Spinal cord (tissue), 10 donors: ENCODE measurements at places on chromosomes 4 and X.

DNA sequence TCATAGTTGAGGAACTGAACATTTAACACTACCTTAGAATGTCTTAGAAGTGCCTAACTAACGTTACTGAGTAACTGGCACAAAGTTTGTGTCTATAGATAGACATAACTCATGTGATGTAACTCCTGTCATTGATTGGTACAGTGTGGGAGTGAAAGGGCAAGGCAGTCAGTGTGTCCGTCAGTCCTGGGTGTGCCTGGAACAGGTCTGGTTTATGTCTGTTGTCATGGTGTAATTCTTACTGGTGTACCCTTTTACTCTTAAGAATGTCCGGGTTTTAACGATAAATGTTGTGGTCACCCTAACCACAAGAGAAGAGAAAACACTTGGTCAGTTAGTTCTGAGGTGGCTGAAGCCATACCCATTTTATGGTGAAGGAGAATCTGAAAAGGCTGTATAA is 93.1 kb upstream of the ESX1 start:
- DNase-seq, result no peak

DNA sequence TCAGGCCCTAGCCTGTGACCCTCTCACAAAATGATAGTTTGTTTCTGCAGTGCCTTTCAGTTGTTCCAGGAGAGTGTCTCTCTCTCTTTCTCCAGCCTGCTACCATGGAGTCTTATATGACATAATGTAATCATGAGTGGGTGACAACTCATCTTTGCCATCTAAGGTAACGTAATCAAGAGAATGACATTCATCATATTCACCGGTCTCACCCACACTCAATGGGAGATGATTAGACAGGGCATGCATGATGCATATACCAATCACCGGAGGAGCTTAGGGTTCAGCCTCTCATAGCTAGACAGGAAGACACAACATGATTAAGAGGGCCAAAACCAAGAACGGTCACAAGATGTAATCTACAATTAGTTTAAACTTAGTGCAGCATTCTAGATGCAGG is 97.1 kb upstream of the FAM9B start:
- no peak for DNase-seq

- DNase-seq, result no peak
Observed at GRCh38 chr4:101125045-101125942, 222.0 kb downstream of the PPP3CA start.

GRCh38 chr4:54265366-54265765 is 36.3 kb downstream of the PDGFRA start:
- no peak for DNase-seq

GRCh38 chrX:71184803-71185495 is 38.1 kb upstream of the GJB1 start:
- DNase-seq, result no peak

DNA sequence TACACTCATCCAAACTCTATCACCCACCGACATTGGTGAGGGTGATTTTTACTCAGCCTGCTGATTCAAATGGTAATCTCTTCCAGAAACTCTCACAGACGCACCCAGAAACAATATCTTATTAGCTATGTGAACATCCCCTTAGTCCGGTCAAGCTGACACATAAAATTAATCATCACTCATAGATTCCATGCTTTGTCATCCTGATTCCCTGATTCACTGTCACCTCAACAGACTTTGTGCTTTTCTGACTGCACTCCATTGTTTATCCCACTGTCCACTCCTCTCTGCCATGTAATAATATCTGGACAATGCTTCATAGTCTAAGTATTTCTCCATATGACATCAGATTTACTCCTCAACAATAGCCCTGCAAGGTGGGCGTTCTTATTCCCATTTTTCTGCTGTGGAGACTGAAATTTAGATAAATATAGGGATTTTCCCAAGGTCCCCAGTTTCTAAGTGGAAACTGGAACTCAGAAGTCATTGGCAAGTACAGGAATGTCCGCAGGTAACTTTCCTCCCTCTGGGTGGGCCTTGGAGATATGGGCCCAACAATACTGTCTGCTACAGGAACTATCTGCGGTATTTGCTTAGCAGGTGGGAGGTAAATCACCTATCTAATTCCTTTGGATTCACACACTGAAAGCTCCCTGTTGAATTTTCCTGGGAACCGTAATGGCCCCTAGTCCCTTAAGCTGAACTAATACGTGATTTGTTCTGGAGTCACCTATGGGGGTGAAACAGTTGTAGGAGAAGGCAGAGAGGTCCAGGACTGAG is 228.6 kb upstream of the BCOR start:
- DNase-seq, result no peak

DNA sequence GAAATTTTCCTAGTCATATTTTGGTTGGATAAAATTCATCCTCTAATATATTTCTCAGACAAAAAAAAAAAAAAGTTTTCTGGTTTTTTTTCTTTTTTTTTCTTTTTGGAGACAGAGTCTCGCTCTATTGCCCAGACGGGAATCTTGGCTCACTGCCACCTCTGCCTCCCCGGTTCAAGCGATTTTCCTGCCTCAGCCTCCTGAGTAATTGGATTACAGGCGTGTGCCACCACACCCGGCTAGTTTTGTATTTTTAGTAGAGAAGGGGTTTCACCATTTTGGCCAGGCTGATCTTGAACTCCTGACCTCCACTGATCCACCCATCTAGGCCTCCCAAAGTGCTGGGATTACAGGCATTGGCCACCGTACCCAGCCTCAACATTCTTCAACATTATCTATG is 432.7 kb upstream of the PABPC4L start:
- DNase-seq, result no peak

DNA sequence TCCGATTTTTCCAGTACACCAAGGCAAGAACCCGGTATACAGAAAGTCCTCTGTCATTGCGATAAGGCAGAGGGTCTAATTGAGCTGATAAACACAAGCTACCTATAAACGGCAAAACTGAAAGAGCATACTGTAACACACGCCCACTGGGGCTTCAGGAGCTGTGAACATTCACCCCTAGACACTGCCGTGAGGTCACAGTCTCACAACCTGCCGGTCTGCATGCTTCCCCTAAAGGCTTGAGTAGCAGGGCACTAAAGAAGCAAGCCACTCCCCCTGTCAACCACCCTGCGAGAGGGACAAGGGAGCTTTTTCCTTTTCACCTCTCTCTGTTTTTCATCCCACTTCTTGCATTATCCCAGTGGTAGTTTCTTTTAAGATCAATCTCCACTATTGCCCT is 22.4 kb upstream of the F9 start:
- no peak for DNase-seq

DNA sequence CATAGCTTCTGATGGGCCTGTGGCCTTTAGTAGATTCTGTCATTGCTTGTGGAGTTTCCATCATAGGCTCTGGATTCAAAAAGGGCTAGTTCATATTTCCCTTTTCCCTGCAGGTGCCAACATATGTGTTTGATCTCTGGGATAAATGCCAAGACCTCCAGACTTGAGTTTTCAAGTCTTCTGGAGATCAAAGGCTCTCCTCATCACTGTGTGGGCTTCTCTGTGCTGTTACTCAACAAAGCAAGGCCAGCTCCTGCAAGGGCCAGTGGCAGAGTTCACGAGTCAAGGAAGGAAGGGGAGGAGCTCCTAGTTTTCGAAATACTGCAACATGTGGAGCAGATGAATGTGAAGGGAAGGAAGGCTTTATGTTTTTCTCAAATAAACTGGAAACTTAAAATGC is 62.7 kb upstream of the SCML1 start:
- DNase-seq, result no peak

DNA sequence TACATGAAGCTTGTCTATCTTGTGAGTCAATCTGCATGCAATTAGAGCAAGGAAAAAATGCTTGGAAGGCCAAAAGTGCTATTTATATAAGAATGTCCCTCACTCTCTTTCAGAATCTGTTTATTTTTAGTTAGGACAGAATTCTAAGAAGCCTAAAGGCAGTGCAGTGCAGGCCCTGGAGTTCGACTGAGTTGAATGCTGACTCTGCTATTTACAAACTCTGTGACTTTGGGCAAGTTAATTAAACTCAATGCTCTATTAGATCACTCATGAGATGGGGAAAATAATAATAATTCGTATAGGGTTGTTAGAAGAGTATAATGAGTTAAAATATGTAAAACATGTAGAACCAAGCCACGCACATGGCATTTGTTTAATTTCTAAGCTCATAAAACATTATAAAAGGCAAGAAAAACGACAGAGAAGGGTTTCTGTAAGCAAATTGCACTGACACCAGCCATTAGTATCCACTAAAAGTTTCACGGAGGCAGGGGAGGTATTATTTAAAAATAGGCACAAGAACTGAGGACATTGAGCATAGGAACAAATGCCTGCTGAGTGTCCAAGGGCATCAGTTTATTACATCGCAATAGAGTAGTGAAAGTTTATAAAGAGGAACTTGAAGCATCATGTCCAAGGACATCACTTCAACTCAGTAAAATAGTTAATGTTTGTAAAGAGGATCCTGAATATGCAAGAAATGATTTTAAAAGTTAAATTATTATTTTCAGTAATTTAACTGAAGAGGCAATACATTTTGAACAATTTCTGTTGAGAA is 115.0 kb upstream of the INPP4B start:
- no peak for DNase-seq

GRCh38 chrX:72132456-72132855 is 741 bp upstream of the RTL5 start:
- DNase-seq, result no peak
